ENCODE measurements at places on chromosomes 1 and 21.

- no peak for DNase-seq
These were observed 39.0 kb downstream of the MRPL37 start for GRCh38 chr1:54239035-54239383.

DNA sequence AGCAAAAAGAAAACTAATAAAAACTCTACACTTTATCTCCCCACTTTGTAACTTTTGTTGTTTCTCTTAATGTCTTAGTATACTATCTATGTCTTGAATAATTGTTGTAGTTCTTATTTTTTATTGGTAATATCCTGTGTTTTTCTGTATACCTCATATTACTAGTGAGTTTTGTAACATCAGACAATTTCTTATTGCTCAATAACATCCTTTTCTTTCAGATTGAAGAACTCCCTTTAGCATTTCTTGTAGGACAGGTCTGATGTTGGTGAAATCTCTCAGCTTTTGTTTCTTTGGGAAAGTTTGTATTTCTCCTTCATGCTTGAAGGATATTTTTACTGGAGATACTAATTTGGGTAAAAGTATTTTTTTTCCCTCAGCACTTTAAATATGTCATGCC lies 79.8 kb upstream of the LRRC8B start:
- DNase-seq: no peak

DNA sequence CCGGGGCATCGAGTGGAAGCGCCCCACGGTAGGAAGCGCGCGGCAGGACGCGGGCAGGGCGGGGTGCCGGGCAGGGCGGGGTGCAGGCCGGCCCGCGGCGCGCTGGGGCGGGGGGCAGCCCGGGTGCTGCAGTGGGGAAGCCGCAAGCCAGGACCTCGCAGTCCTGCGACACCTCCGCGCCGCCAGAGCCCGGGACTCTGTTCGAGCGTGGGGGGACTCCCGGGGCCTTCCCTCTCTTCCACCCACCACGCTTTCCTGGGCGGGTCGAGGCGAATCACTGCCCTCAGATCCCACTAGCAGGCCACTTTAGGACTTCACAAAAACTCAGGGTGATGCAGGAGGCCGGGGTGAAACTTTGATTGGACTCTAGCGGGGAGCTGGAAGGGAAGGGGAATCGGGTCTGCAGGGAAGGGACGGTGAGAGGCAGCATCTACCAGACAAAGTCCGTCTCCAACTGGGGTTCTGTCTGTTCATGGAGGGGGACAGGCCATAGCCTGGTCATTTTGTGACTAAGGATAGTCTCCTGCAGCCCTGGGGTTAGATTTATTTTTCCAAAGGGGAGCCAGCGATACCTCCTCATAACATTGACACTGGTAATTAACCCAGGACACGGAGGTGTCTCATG lies 623 bp downstream of the CAPN2 start:
- DNase-seq: peak; percentile 31

GRCh38 chr21:30479259-30479658 lies 908 bp downstream of the KRTAP19-1 start:
- DNase-seq: no peak

DNA sequence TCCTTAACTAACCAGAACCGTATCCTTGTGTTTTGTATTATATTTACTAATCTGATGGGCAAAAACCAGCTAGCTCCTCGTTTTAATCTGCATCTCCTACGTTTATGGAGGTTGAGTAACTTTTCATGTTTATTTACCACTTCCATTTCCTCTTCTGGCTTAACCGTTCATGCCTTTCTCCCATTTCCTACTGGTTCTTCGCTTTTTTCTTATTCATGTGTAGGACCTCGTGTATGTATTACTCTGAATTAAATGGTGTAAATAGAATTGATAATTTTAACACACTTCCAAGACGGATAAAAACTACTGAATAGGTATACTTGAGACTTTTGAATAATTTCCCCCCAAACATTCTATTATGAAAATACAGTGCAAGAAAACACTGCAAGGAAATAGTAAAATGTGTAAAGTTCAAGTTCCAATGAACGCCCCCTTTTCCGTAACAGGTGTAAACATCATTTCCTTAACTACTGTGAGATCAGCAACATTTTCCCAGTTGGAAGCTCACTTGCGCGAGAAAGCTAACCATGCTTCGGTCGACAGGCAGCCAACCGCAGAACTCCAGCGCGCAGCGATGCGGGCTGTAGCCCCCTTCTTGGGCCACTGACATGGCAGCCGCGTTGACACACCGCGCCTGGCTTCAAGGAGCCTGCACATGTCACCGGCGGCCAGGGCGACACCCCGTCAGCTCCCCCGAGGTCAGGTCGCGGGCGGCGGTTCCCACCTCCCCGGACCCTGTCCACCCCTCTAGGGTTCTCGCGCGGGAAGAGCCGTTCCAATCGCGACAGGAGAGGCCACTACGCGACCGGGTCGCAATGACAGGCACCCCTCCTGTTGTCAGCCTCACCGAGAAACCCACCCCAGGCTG lies 816 bp downstream of the EDEM3 start:
- peak; percentile 32 for DNase-seq

- DNase-seq: no peak
These were observed 10.2 kb downstream of the NFYC start for GRCh38 chr1:40701684-40702083.

GRCh38 chr1:174266476-174266875 lies 107.2 kb downstream of the RABGAP1L start:
- no peak for DNase-seq

DNA sequence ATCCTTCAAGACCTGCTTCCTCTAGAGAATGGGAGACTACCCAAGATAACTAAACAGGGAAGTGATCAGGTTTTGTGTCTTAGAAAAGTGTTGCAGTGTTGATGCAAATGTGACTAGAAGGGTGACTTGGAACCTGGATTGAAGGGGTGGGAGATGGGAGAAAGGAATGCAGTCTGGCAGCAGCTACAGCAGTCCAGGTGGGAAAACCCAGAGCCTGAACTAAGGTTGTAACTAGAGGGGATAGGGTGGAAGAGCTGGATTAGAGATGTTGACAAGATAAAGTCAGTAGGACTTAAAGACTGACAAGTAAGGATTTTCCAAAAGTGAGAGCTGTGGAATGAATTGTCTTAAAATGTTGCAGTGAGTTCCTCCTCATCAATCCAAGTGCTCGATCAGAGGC lies 7.1 kb upstream of the SHISA4 start:
- no peak for DNase-seq

- DNase-seq: no peak
These were observed 14.6 kb downstream of the GTF2B start for GRCh38 chr1:88876573-88877365.

DNA sequence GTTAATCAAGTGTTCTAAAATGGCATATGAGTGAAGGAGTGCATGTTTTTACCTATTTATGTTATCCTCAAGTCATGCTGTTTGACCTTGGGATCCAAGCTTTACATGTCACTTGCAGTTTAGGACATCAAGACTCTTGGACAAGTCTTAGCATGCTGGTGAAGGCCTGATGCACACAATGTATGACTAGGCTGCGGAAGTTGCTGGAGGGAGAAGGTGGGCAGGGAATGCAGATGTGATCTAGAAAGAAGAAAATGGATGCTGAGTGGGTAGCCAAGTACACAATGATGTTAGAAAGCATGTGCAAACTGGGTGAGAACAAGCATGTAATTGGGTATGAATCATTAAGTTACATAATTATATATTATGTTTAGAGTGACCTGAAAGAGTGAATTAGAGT lies 301.8 kb downstream of the BRINP2 start:
- no peak for DNase-seq

DNA sequence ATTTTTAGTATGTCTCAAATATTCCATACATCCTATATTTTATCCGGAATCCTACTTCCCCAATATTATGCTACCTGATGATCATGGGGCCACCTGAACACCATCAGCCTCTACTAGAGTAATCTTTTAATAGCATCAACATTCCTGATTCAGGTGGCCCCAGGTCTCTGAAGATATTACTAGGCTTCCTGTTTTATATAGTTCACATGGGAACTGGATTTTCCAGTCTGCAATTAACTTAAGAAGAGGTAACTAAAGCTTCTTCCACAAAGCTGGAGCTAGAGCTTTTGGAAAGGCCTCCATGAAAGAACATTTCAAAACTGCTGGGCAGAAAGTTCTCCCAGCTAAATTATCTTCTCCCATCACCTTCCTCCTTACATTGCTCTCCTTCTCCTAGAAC lies 72.3 kb upstream of the ADAM30 start:
- DNase-seq: no peak

- no peak for DNase-seq
These were observed 7.8 kb downstream of the OBSCN start for GRCh38 chr1:228215663-228216116.

DNA sequence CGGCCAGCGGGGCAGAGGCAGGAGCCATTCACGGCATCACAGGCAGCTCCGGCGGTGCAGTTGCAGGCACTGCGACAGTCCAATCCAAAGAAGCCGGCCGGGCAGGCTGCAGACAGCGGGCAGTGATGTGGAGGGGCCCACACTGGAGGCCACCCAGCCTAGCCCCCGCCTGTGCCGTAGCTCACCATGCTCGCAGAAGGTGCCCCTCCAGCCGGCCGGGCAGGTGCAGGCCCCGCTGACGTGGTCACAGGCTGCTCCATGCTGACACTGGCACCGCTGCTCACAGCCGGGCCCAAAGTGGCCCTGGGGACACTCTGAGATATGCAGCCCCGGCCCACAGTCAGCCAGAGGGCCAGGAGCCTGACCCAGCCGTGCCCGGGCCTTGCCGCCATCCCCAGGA lies 45.1 kb downstream of the ARHGEF16 start:
- DNase-seq: no peak

DNA sequence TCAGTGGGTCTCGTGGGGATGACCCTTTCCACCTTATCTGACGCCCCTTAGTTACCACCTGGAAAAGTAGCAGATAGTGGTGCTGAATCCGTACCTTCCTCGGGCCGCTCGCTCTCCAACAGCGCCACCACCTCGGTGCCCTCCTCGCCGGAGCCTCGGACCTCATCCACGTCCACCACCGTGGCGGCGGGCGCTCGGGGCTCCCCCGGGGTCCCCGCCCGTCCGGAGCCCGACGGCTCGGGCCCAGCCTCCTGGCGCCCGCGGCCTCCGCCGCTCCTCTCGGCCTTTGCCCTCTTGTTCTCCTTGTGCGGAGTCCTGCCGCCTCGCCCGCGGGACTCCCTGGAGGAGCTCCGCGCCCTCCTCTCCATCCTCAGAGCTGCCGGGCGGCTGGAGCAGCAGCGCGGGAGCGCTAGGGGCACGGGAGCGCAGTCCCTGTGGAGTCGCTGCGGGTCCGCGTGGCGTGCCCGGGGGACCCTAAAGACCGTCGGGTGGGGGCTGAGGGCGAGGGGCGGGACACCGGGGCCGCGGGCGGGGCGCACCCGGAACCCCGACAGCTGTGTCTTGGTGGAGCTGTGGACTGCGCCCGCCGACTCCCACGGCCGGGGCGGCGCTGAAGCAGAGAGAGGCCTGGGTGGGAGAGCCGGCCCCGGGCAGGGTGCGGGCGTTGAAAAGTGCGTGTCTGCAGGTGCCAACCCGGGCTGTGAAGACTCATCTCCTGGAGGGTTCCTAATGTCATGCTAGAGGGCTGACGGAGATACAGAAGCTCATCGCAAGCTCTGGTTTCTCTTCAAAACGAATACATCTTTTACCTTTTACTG lies at the start of gene NPHS2:
TSS of gene NPHS2 (minus strand) at position 452 of the 818 bp plus-strand sequence. CDS start at position 368, 84 bp downstream.
- no peak for DNase-seq

DNA sequence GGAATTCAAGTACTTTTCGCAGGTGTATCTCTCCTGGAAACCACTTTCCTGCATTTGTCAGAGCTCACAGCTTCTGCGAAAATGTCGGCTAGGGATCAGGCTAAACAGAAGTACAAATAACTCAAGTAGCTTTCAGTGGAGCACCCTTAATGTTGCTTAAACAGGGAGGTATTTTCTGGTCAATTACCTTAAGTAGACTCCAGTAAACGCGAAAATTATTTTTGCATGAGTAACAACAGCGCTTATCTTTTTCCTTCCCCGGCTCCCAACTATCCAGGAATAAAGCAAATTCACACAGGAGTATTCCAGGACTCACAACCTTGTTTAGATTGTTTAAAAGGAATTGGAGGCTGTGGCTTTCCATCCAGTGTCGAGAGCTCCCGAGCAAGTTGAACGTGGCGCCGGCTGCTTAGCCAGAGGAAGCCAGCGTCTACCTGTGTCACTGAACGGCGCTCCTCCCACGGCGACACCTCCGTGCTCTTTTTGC lies 7.3 kb upstream of the SIM2 start:
- DNase-seq: no peak

DNA sequence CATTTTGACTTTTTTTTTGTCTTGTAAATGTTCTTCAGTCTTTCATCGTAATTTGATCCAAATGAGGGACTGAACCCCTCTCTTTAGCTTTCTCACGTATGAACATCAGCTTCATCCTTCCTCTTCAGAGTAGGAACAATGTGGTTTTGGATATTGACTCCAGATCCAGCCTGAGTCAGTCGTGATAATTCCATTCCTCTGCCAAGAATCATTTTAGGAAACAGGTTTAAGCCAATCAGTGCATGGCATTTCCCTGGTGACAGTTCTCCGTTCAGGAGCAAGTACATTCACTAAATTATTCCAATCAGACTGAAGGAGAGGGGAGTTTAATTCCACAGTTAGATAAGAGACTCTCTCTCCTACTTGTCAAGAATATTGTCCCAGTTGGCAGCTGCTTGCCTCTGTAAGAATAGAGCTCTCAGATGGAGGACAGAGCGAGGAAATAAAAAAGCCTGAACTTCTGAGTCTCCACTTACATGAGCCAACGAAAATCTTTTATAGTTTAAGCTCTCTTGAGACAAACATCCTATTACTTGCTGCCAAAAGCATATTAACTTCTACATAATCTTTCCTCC lies 18.6 kb downstream of the RHOU start:
- no peak for DNase-seq

- peak; percentile 44 for DNase-seq
These were observed 14.3 kb downstream of the ADAMTSL4 start for GRCh38 chr1:150563340-150564038.

GRCh38 chr1:3503525-3503886 lies 49.0 kb downstream of the ARHGEF16 start:
- no peak for DNase-seq

- no peak for DNase-seq
These were observed 27.9 kb downstream of the MATN1 start for GRCh38 chr1:30695439-30695841.

GRCh38 chr1:219927298-219927955 lies 930 bp downstream of the SLC30A10 start:
- DNase-seq: no peak

GRCh38 chr1:200624679-200625335 lies 4.3 kb upstream of the KIF14 start:
- no peak for DNase-seq

All from effector CD4-positive, alpha-beta T cell (primary cell).